ENCODE measurements at places on chromosomes 12 and 14.

- DNase-seq: peak; percentile 3
Measured at GRCh38 chr14:78519863-78520262, 349.7 kb downstream of the NRXN3 start.

DNA sequence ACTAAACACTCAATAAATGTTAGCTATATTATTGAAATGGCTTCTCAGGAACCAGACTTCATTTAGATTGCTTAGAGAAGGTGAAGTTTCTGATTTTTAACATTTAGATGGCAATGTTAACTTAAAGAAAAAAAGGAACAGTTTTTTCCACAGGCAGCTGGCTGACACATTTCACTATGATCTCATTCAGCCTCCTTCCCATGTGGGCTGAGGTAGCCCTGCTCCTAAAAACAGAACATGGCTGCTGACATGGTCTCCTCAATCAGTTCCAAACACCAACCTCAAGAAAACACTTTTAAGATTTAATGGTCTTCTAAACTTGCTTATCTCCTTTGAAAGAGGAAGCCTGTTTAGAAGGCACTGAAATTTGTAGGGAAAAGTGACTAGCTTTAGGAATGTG lies 23.8 kb downstream of the GNS start:
- DNase-seq: no peak

DNA sequence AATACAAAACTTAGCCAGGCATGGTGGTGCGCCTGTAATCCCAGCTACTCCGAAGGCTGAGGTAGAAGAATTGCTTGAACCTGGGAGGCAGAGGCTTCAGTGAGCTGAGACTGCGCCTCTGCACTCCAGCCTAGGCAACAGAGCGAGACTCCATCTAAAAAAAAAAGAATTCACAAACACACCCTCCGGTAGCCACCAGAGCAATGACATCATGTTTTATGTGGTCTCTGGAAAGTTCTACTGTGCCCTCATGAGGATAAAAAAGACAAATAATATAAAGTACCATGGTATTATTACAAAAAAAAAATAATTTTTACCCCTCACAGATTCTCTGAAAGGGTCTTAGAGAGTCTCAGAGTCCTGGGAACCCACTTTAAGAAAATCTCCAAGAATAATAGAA lies 81.5 kb downstream of the OSBPL8 start:
- DNase-seq: no peak

GRCh38 chr14:90649083-90649482 lies 167.1 kb downstream of the TTC7B start:
- no peak for DNase-seq

GRCh38 chr14:33241331-33241730 lies 302.7 kb downstream of the NPAS3 start:
- no peak for DNase-seq

GRCh38 chr12:42757624-42758119 lies 168.1 kb upstream of the PRICKLE1 start:
- no peak for DNase-seq

GRCh38 chr12:41856228-41856627 lies 288.4 kb downstream of the GXYLT1 start:
- DNase-seq: no peak

GRCh38 chr12:27843714-27844245 lies 63.7 kb upstream of the MANSC4 start:
- DNase-seq: no peak

GRCh38 chr12:131673888-131674257 lies 37.0 kb upstream of the SFSWAP start:
- DNase-seq: no peak

DNA sequence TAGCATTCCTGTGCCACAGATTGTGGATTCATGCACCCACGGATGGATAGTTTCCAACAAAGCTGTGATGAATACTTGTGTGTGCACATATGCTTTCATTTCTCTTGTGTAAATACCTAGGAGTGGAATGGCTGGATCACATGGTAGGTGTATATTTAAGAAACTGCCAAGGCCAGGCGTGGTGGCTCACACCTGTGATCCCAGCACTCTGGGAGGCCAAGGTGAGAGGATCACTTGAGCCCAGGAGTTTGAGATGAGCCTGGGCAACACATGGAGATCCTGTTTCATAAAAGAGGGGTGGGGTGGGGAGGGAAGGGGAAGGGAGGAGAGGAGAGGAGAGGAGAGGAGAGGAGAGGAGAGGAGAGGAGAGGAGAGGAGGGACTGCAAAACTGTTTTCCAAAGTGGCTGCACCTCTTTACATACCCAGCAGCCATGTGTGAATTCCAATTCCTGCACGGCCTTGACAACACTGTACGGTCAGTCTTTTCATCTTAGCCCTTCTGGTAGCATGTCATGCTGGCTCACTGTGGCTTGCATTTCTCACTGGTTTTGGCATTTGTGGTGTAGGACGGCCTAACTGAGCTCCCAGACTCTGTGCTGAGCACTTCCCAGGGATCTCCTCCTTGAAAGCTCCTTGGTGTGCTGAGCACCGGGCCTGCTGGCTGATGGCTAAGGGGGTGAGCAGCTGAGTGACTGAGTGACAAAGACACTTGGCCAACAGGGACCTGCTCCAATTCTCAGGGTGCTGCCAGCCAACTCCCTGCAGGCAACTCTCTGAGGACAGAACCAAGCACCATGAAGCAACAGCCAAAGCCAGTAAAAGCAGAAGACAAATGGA lies 27.9 kb downstream of the SYNE3 start:
- DNase-seq: no peak

- DNase-seq: no peak
Measured at GRCh38 chr12:6640497-6640896, 4.7 kb upstream of the LPAR5 start.

- DNase-seq: no peak
Measured at GRCh38 chr14:23357261-23357660, 4.6 kb upstream of the SLC22A17 start.

- DNase-seq: no peak
Measured at GRCh38 chr14:38039496-38039895, 168.2 kb upstream of the SSTR1 start.

- DNase-seq: no peak
Measured at GRCh38 chr14:58954901-58955861, 233.3 kb upstream of the DAAM1 start.

GRCh38 chr12:23581913-23582312 lies 367.6 kb downstream of the SOX5 start:
- no peak for DNase-seq

DNA sequence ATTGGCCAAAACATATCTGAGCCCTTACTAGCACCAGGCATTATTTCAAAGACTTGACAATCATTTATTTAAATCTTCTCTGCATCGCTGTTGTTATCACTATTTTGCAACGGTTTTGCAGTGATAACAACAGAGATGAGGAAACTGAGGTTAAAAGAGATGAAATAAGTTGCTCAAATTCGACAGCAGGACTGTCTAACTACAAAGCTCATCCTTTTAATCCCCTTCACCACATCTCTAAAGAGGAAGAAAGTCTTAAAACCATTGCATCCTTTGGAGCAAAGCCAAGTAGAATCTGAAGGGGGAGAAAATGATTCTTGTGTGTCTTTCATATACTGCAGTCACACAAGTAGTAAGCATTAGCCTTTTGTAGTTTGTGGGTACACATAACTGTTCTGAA lies 14.8 kb upstream of the ETNK1 start:
- no peak for DNase-seq

GRCh38 chr14:45715946-45716345 lies 462.9 kb upstream of the MIS18BP1 start:
- DNase-seq: no peak

- DNase-seq: no peak
Measured at GRCh38 chr14:24195186-24196070, at the start of gene TM9SF1. Gene TM9SF1 (minus strand): TSS chr14:24195441. CDS start chr14:24195019, 422 bp downstream.

DNA sequence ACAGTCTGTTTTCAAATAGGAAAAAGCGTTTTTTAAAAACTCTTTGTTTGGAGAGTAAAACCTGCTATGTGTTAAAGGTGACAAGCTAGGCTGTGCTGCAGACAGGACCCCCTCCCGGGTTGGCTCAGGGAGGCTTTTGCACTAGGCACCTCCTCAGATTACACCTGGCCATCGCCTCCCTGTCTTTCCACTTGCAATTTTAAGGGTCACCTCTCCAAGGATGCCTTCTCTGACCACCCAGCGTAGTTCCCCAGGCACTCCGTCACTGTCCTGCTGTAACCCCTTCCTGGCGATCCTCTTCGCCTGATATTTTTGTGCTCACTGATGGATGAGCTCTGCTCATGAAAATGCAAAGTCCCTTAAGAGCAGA lies 80.7 kb downstream of the NTF3 start:
- DNase-seq: no peak

DNA sequence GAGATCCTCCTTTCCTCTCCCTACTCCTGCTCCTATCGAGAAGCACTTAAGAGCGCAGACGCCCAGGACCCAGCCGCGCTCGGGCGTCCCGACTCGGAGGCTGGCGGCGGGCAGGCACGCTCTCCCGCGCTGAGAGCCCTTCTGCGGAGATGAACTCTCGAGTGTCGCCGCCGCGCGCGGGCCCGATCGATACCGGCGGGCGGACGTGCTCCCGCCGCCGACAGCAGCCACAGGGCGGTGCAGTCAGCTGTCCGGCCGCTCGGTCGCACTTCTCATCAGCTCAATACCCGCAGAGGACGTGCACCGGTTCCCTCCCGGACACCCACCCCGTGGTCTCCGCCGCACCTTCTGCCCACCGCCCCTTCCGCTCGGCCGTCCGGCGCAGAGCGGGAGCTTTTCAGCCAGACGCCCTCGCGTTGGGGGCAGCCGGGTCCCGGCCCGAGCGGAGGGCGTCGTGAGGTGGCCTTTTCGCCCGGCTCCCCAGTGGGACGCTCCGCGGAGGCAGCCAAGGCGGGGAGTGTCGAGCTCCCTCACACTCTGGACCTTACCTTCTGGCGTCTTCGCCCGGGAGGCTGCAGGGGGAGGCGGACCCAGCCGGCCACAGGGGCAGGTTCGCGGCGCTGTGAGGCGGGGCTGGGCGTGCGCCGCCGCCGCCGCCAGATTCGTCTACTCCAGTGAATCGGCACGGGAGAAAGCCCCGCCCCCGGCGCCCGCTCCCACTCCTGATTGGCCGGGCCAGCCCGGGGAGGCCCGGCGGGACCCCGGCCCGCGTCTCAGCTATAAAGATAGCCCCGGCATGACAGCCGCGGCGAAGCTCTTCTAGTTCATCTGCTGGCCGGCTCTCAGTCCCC lies at the start of gene INSM2:
Gene INSM2, plus strand, starts transcription at position 808 of the 851 bp plus-strand sequence. CDS start 89 bp downstream, outside the sequence.
- no peak for DNase-seq

- no peak for DNase-seq
Measured at GRCh38 chr12:118190266-118190665, 54.3 kb downstream of the PEBP1 start.

DNA sequence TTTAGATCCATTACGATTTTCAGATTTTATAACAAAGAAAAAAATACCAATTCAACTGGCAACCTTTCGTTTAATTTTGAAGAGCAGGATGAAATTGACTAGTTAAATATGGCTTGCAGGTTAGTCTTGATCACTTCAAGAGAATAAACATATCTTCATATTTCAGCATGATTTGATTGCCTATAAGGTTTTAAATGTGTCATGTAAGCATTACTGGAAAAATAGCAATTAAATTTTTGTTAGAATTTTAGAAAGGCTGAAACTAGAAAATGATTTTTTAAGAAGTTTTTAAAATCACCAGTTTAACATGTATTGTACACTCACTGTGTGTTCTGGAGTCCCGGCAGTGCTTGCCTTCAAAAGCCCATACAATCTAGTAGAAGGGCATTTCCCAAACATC lies 310.2 kb upstream of the DIO2 start:
- no peak for DNase-seq

DNA sequence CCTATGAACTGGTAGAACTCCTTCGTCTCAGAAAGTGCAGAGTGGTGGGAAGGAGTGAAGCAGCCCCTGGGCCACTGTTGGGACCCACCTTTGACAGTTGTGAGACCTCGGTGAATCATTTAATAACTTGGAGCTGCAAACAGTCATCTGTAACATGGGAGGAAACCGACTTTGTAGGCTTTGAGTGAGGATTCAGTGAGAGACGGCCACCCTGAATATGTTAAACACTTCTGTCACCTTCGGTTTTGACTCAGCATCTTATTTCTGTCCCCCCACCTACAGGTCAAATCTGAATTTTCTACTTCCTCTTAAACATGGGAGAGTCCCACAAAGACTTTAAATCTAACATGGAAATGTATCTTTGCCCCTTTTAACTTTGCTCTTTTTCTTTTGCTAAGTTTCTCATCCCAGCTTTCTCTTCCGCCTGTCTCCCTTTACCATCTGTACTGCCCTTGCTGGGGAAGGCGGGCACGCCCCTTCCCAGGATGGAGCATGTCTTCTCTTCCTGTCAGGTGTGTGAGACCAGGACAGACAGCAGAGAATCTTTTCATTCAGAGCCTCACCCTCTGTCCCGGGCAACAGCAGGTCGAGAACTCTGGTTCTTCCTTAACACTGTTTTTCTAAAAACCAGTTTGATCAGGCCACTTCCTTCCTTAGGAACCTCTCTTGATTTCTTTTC lies 37.1 kb downstream of the ZC3H14 start:
- DNase-seq: no peak

DNA sequence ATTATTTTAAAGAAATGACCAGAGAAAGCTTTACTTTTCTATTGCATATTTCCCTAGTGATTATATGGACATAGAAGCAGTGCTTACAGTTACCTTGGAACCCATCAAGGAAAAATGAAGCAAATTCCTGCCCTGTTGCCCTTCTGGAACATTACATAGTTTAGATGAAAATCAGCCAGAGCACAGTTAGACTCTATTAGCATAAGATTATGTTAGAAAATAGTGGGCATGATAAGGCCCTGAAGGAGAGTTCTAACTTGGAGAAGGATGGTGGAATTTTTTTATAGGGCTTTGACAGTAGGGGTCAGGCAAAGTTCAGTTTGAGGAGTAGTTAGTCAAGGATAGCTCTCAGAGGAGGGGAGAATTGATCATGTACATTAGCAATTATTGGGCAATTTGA lies 74.3 kb downstream of the FUT8 start:
- DNase-seq: no peak

- no peak for DNase-seq
Measured at GRCh38 chr12:49223590-49224369, 34.9 kb upstream of the TUBA1A start.

- no peak for DNase-seq
Measured at GRCh38 chr14:68216079-68216478, 396.5 kb downstream of the RAD51B start.

DNA sequence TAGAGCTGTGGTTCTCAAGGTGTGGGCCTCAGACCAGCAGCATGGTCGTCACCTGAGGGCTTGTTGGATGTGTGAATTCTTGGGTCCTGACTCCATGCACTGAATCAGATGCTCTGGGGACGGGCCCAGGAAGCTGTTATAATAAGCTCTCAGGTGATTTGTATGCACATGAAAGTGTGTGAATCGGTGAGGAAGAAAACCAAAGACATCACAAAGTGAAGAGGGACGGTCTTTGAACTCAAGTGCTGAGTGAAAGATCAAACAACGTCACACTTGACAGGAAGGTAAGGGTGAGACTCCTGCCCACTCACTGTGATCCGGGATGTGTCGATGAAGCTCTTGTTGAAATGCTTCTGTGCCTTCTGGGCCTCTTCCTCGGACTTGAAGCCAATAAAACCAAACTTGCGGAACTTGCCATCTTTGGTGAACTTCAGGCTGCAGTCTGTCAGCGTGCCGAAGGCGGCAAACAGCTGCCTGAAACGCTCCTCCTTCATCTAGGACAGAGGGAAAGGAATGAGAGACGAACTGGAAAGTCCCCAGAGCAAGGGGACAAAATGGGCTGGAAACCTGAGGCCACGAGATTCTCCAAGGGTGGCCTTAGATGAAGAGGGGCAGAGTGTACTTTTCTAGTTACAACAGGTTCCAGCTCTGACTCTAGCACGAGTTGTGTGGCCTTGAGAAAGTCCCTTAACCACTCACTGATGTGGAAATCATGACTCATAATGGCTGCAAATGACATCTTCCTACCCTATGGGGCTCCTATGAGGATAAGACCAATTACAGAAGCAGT lies 4.0 kb downstream of the RBM19 start:
- no peak for DNase-seq
